ENCODE measurements at places on chromosomes 2 and 18.

DNA sequence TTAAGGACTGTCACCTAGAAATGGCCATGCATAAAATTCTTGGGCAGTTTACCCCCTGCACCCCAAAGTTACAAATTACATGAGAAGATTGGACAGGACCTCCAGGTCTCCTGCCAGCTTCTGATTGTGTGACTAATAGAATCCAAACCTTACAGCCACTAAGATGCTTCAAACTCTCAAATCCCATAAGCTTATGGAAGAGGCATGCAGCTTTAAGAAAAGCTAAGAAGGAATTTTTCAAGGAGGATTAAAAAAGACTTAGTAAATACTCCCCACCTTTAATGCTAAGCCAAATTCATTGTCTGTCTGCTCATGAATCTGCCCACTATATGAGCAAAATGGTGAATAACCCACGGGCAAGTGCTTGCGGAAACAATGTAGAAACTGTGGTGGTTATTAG is 86.3 kb downstream of the MAIP1 start:
- DNase-seq, result no peak

DNA sequence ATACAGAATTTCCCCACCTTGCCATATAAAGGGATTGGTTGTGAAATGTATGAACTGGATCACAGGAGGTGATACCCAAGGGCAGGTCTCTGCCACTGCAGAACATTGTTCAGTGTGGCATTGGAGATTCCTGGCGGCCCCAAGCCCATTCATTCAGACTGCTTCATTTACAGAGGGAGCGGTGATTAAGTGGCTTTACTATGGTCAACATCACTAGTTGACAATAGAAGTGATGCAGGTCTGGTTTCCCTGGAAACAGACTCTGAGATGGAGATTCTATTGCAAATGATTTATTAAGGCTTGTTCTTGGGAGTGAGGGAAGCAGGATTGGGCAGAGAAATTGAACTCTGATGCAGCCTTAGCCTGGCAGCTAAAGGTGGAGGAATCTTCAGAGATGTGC is 62.4 kb downstream of the ZDBF2 start:
- DNase-seq, result no peak

GRCh38 chr2:223437788-223438187 is 164.4 kb downstream of the SCG2 start:
- no peak for DNase-seq

DNA sequence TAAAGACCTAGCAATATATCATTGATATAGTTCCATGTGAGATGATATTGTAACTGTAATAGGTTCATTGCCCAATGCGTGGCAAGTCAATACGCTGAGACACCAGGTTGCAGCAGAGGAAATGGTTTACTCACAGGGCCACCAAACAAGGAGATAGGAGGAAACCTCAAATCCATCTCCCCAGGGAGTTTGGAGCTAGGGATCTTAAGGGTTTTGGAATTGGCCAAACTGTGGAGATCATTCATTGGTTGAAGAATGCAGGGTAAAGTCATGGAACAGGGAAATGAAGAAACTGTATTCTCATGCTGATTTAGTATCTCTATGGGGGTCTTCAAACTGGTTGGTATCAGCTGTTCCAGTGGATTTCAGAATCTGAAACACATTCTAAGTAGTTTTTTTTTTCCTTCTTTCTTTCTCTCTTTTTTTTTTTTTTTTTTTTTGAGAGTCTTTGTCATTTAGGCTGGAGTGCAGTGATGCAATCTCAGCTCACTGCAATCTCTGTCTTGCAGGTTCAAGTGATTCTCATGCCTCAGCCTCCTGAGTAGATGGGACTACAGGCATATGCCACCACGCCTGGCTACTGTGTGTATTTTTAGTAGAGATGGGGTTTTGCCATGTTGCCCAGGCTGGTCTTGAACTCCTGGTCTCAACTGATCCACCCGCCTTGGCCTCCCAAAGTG is 30.7 kb upstream of the PPM1B start:
- no peak for DNase-seq

- no peak for DNase-seq
Observed at GRCh38 chr2:190179754-190180312, 117.3 kb upstream of the MSTN start.

DNA sequence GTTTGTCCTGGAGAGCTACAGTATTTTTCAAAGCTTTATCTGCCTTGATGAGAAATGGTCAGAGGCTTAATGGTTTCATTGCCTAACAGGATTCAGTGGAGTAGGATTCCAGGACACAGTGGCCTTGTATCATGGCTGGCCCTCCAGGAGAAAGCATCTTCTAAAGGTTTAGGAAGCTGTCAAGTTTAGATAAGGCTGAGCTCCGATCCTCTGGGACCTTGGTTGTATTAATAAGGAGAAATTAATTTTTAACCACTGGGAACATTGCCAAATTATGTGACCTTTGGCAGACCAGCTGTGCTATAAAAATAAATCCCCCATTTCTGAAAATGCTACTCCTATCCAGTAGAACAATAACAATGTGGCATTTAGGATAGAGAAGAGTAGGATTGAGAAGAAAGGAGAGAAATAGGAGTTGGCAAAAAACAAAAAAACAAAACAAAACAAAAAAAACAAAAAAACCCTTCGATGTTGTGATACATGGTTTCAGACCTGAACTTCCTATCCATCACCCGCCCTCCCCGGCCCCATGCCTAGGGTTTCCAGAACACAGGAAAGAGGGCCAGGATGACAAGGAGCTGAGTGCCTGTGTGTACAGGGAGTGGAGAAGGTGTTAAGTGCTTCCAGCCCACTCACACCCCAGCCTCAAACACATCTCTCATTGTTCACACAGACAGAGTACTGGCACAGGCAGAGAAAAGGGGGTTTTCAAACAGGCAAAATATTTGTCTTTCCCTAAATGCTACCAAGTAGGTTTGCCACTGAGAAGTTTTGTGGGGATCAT is 6.3 kb downstream of the NRP2 start:
- no peak for DNase-seq

- no peak for DNase-seq
Observed at GRCh38 chr2:44839370-44839769, 102.1 kb upstream of the SIX3 start.

DNA sequence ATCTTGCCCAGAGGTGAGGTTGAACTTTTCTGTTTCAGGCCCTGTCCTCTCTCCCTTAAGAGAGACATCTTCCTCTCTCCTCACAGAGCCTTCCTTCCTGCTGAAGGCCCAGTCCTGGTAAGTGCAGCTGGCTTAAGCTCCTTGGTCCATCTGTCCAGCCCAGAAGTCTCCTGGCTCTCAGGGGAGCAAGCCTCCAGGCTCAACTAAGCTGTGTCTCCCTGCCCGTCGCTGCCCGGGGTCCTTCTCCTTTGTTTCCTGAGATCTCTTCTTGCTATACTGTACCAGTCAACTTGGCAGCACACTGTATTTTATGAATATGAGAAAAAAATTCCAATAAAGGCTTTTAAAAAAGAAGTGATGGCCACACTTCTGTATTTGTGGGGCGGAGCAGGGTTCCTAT is 77.4 kb downstream of the KCNF1 start:
- no peak for DNase-seq

GRCh38 chr2:210617732-210618330 is 61.4 kb downstream of the CPS1 start:
- DNase-seq, result no peak

DNA sequence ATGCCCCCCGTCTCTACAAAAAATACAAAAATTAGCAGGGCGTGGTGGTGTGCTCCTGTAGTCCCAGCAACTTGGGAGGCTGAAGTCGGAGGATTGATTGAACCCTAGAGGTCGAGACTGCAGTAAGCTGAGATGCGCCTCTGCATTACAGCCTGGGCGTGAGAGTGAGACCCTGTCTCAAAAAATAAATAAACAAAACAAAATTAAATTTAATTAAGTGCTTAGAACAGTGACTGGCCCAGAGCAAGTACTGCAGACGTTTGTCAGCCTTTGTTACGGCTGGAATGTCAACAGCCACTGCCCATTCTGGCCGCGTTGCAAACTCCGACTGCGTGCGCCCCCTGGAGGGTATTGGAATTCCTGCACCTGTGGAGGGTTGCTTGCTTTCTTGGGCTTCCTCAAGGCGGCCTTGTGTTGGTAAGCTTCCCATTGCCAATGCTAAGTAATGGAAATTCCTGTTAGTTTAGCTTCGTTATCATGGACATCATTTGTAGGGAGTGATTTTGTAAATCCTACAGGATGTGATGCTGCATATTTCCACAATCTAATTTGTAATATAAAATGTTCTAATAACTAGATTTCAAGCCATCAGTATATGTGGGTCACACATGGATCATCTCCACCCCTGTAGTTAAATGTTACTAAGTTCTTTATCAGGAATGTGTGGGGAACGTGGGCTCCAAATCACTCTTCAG is 15.9 kb upstream of the ATP6V1B1 start:
- DNase-seq, result peak; percentile 80

GRCh38 chr2:47250586-47251403 is 95.7 kb upstream of the STPG4 start:
- no peak for DNase-seq

DNA sequence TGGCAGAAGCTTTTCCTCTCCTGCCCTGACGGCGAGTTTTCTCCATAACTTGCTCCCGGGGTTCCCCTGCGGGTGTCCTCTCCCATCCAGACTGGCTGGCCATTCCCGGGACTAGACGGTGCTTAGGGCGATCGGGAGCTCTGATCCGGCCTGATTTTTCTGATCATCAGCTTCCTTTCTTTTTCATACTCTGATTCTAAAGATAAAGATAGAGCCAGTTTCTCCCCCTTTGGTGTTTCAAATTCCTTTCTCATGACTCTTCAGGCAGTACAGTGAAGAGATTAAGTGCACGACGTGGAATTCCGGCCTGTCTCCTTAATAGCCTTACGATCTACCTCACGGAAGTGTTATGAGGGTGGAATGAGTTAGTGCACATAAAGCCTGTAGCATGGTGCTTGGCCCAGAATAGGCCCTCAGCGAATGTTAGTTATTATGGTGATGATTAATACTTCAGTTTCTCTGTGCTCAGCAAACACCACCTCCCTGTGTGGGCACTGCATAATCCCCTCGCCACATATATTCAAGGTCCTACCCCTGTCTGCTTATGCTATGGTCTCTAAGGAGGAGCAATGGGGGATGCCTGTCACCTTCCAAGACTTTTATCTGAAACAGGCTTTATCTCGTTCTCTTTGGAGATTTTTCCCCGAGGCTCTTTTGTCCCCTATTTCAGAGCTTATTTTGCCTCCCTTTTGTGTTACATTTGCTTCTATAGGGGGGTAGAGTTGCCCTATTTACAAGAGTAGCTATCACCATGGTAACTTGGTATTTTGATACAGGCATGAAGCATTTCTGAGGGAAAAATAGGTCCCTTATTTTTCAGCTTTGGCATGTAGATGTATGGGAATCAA is 254.8 kb downstream of the CDH2 start:
- DNase-seq, result no peak

GRCh38 chr2:2642906-2643890 is 312.1 kb upstream of the MYT1L start:
- DNase-seq, result no peak
